Naive thymus-derived CD8-positive, alpha-beta T cell (primary cell): ENCODE measurements at places on chromosomes 6 and 20. TPM values are rescaled to one million over a fixed set of nuclear protein-coding genes. Genes with fewer than 3 reads are reported as not detected.

- peaks cover 53% of the 10 kb centered on the region for H3K27me3 ChIP-seq
- H3K36me3 ChIP-seq, result no peaks in the 10 kb centered on the region
- DNase-seq, result no peak
- no peaks in the 10 kb centered on the region for H3K4me1 ChIP-seq
Observed at GRCh38 chr6:38801305-38801704, 86.2 kb downstream of the DNAH8 start.

- H3K4me1 ChIP-seq, result no peaks in the 10 kb centered on the region
- peaks cover 23% of the 10 kb centered on the region for H3K36me3 ChIP-seq
- no peak overlapping the region for H3K27ac ChIP-seq
- no peak for DNase-seq
- H3K4me3 ChIP-seq, result no peak overlapping the region
Observed at GRCh38 chr6:8014947-8015346, 49.2 kb downstream of the BLOC1S5 start.

DNA sequence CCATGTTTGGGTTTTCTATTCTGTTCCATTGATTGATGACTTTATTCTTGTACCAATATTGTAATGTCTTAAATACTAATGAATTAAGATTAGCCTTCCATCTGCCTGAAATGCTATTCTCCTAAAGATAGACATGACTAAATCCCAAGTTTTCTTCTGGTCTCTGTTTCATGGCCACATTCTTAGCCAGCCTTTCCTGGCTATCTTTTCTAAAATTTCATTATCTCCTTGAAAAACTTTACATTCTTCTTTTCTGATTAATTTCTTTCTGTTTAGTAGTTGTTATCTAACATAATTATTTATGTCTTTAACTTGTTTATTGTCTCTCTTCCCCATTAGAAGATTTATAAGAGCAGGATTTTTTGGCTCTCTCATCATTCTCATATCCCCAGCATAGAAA is 4.4 kb upstream of the PRIM2 start:
- no peaks in the 10 kb centered on the region for H3K27me3 ChIP-seq
- DNase-seq, result no peak
- no peaks in the 10 kb centered on the region for H3K36me3 ChIP-seq
- peaks cover 9% of the 10 kb centered on the region for H3K4me1 ChIP-seq

GRCh38 chr20:48604936-48605335 is 222.9 kb downstream of the PREX1 start:
- H3K27me3 ChIP-seq, result peaks cover 6% of the 10 kb centered on the region
- no peak overlapping the region for H3K27ac ChIP-seq
- DNase-seq, result no peak
- H3K4me1 ChIP-seq, result no peaks in the 10 kb centered on the region
- H3K36me3 ChIP-seq, result no peaks in the 10 kb centered on the region

- H3K27me3 ChIP-seq, result peaks cover 4% of the 10 kb centered on the region
- no peak overlapping the region for H3K4me3 ChIP-seq
- no peak overlapping the region for H3K27ac ChIP-seq
- H3K4me1 ChIP-seq, result no peaks in the 10 kb centered on the region
Observed at GRCh38 chr6:96624957-96625356, 62.0 kb downstream of the FHL5 start.

KDM1B gene
- 11.9 TPM for total RNA-seq
